T-cell (primary cell): ENCODE measurements at places on chromosomes 6 and 20. TPM values are rescaled to one million over a fixed set of nuclear protein-coding genes. Genes with fewer than 3 reads are reported as not detected.

HLA-DQA1 gene
- 7.8 TPM for total RNA-seq

DNA sequence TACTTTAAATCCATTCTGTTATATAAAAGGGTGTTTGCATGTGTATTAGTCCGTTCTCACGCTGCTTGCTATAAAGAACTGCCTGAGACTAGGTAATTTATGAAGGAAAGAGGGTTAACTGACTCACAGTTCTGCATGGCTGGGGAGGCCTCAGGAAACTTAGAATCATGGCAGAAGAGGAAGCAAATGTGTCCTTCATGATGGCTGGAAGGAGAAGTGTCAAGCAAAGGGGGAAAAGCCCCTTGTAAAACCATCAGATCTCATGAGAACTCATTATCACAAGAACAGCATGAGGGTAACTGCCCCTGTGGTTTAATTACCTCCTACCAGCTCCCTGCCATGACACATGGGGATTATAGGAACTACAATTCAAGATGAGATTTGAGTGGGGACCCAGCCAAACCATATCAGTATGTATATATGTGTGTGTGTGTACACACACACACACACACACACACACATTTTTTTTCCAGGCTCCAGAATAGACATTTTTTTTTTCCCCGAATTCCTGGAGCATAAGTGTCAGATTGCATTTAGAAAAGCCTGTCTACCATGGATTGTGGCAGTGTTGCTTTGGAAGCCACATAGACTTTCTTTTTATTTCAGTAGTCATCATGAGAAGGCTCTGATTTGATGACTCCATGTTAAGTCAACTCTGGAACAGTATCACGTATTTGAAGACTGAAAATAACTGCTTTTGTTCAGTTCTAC is 31.5 kb downstream of the KDM1B start:
- no peaks in the 10 kb centered on the region for H3K4me1 ChIP-seq
- no peaks in the 10 kb centered on the region for H3K27me3 ChIP-seq
- peaks cover 21% of the 10 kb centered on the region for H3K36me3 ChIP-seq
- no peak overlapping the region for H3K27ac ChIP-seq

- no peak for DNase-seq
- no peak overlapping the region for H3K27ac ChIP-seq
- no peak overlapping the region for H3K4me3 ChIP-seq
Observed at GRCh38 chr20:50415021-50415515, 95.1 kb upstream of the PTPN1 start.

DNA sequence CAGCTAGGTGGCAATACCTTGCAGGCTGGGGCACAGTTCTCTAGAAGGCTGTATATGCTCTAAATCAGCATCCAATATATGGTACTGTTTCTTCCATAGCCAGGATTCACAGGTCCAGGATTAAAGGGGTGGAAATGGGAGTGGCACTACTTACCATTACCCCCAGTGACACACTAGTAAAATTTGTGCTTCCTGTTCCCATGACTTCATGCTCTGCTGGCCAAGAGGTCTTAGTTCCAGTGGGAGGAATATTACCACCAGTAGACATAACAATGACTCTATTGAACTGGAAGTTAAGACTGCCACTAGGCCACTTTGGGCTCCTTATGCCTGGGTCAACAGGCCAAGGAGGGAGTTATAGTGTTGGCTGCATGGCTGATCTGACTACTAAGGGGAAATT is 174.3 kb upstream of the TNFAIP3 start:
- H3K27ac ChIP-seq = no peak overlapping the region
- no peaks in the 10 kb centered on the region for H3K4me1 ChIP-seq
- no peaks in the 10 kb centered on the region for H3K27me3 ChIP-seq
- H3K36me3 ChIP-seq = no peaks in the 10 kb centered on the region
- no peak for DNase-seq

DNA sequence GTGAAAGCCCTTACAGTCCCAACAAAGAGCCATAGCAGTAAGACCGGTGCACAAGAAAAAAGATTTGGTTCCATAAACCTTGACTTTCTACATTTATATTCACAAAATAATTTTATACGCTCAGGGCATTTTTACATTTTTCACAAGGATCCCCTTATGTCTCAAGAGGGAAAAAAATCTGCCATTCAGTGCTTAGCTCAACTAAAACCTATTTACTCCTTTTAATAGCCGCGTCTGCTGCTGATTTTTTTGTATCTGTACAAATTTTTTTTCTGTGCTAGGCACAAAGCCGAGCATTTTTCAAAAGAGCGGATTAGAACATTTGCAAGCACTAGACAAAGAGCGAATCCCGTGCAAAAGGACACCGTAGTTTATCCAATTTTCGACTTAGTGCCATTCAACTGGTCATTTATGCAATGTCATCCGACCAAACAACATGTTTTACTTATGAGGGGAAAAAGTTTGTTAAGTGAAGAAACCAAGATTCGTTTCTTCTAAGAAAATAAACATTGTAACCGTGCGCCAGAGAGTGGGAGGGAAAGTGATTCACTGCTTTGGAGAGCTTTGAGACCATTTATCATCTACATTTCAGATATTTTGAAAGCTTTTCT is 3.7 kb downstream of the TFAP2D start:
- no peak overlapping the region for H3K4me3 ChIP-seq
- H3K27ac ChIP-seq = no peak overlapping the region
- no peak for DNase-seq

DNA sequence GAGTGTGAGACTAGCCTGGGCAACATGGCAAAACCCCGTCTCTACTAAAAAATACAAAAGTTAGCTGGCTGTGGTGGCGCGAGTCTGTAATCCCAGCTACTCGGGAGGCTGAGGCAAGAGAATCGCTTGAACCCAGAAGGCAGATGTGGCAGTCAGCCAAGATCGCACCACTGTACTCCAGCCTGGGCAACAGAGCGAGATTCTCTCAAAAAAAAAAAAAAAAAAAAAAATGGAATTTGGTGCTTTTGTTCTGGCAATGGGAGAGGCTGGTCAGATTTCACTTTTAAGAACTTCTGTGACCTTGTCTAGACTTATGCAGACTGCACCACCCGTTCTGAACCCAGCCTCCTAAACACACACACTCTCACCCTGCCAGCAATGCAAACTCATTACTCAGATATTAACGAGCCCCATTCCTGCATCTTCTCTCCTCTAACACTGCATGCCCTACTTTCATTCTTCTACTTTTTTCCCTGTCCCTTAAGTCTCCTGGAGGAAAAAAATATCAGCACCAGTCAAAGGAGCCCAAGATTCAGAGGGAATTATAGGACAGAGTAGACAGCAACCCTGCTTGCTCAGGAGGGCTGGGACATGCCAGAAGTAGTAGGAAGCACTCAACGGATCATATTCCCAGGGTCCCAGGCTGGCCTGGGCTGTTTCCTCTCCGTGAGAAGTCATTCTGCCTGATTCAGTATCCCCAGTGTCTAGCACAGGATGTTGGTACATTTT is 4.4 kb downstream of the MOCS1 start:
- peaks cover 12% of the 10 kb centered on the region for H3K27me3 ChIP-seq
- H3K4me3 ChIP-seq = no peak overlapping the region
- DNase-seq = no peak
- peaks cover 2% of the 10 kb centered on the region for H3K4me1 ChIP-seq
- no peak overlapping the region for H3K27ac ChIP-seq

GRCh38 chr6:36729161-36729524 is 31.5 kb downstream of the RAB44 start:
- H3K27me3 ChIP-seq = no peaks in the 10 kb centered on the region
- H3K36me3 ChIP-seq = no peaks in the 10 kb centered on the region
- no peak for DNase-seq
- H3K4me3 ChIP-seq = no peak overlapping the region
- H3K4me1 ChIP-seq = no peaks in the 10 kb centered on the region

C2 gene
- 1.3 TPM for total RNA-seq

DNA sequence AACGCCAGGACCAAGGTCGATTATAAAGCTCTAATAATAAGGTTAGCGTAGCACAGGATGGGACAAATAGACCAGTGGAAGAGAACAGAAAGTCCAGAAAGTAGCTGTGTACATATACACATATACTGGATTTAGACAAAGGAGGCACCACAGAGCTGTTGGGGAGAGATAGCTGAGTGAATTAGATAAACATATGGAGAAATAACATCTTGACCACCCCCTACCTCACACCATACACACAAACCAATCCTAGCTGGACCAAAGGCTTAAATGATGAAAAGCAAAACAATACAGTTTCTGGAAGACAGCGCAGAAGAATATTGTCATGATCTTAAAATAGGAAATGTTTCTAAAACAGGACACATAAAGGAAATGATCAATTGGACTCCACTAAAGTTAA is 112.9 kb downstream of the PXDC1 start:
- no peaks in the 10 kb centered on the region for H3K4me1 ChIP-seq
- DNase-seq = no peak
- H3K27me3 ChIP-seq = peaks cover 13% of the 10 kb centered on the region
- H3K27ac ChIP-seq = no peak overlapping the region

SCRT2 gene
- total RNA-seq = not detected
